ENCODE measurements at places on chromosomes 11 and 22.

DNA sequence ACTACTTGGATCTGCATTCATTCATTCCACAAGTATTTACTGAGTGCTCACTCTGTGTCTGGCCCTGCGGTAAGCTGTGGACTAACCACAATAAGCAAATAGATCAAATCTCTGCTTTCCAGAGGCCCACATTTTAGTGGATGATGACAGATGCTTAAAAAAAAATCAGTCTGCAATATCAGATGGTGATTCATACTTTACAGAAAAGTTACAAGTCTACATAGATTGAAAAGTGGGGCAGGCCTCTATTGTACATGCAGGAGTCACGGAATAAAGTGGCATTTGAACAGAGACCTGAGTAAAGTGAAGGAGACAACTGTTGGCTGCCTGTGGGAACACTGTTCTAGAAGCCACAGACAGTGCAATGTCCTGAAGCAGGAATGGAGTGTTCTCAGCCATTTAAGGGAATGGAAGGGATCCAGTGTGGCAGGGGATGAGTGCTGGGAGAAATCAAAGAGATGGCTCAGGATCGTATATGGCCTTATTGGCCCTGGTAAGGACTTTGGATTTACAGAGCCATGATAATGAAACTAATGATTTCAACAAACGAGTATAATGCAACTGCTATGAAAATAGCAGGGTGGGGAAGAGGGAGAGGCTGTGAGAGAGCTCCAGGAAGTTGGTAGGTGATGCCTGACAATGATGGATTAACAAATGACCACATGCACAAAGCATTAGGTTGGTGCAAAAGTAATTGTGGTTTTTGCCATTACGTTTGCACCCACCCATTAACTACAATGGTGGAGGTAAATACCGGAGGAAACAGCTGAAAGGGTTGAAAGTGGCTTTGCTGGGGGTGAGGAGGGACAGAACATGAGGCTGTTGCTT is 31.1 kb downstream of the TMEM45B start:
- DNase-seq: no peak

DNA sequence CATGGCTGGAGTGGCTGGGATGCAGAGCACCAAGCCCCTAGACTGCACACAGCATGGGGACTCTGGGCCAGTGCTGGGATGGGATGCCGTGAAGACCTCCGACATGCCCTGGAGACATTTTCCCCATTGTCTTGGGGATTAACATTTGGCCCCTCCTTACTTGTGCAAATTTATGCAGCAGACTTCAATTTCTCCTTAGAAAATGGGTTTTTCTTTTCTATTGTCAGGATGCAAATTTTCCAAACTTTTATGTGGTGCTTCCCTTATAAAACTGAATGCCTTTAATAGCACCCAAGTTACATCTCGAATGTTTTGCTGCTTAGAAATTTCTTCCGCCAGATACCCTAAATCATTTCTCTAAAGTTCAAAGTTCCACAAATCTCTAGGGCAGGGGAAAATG is 29.2 kb downstream of the RSF1 start:
- no peak for DNase-seq

- DNase-seq: no peak
Observed at GRCh38 chr11:5547982-5548381, 358 bp downstream of the OR52H1 start.

- no peak for DNase-seq
Observed at GRCh38 chr11:92790366-92790765, 179.1 kb upstream of the MTNR1B start.

DNA sequence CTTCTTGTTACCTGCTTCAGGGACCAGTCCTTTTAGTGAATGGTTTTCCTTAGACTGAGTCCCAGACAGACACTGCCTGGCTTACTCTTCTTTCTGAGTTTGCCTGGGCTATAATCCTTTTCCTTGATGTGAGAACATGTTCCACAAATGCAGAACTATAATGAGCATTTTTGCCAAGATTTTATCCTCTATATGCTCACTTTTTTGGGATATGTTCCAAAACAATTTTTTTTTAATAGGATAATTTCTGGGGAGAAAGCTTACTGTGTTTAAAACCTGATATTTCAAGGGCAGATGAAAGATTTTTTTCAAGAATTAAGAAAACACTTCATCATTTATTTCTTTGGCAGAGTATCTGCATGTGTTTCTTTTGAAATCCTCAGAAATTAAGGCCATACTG is 110.0 kb upstream of the TENM4 start:
- DNase-seq: no peak

GRCh38 chr11:86355256-86355655 is 19.4 kb upstream of the CCDC81 start:
- no peak for DNase-seq

DNA sequence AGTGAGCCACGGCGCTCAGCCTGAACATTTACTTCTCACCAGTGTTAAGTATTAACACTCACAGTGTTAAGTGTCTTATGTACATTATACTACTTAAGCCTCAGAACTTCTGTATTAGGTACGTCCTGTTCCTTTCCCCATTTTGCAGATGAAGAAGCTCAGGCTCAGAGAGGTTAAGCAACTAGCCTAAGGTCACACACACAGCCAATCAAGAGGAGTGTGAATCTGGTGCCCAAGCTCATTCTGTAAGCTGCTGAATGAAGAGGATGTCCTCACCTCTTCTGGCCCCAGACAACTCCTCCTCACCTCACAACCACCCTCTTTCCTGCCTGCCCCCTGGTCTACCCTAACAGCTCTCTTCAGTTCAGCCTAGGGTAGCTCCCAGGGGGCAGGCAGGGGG is 29.9 kb downstream of the CREB3L1 start:
- DNase-seq: no peak

GRCh38 chr11:1574238-1574932 is 2.3 kb upstream of the DUSP8 start:
- DNase-seq: no peak

GRCh38 chr11:65727865-65728264 is 7.3 kb upstream of the RNASEH2C start:
- DNase-seq: no peak

DNA sequence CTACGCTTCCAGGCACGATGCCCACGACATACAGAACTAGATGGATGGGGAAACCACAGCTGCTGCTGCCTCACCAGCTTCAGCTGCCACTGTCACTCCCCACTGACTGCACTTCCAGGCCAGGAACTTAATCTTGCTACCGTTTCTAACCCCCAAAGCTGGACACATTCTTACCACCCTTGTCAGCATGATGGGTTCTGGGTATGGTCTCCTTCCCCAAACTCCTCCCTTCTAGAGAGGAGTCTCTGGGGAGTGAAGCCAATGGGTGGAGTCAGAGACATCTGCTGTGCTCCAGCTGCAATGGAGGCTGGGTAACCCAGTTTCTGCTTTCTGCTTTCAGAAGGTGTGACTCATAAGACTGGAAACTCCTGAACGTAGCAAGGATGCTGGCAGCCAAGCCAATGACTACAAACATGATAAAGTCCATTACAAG is 87.0 kb upstream of the THY1 start:
- DNase-seq: no peak

GRCh38 chr22:48276994-48277867 is 1514.8 kb downstream of the TBC1D22A start:
- DNase-seq: no peak

- no peak for DNase-seq
Observed at GRCh38 chr22:43404673-43405385, 7.0 kb upstream of the MPPED1 start.

GRCh38 chr11:44658506-44658850 is 68.3 kb upstream of the TSPAN18 start:
- no peak for DNase-seq

GRCh38 chr11:15965562-15966250 is 390.6 kb downstream of the SOX6 start:
- no peak for DNase-seq

- DNase-seq: no peak
Observed at GRCh38 chr11:75700940-75701339, 16.7 kb upstream of the MOGAT2 start.

DNA sequence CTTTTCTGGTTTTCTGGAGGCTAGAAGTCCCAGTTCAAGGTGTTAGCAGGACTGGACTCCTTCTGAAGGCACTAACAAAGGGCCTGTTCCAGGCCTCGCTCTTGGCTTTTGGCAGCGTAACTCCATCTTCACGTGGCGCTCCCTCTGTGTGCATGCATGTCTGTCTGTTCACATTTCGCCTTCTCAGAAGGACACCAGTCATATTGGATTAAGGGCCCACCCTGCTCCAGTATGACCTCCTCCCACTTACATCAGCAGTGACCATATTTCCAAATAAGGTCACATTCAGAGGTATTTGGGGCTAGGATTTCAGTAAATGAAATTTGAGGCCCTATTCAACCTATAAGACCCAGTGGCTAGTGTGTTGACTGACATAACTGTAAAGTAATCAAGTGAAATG is 20.0 kb downstream of the APLP2 start:
- DNase-seq: no peak

DNA sequence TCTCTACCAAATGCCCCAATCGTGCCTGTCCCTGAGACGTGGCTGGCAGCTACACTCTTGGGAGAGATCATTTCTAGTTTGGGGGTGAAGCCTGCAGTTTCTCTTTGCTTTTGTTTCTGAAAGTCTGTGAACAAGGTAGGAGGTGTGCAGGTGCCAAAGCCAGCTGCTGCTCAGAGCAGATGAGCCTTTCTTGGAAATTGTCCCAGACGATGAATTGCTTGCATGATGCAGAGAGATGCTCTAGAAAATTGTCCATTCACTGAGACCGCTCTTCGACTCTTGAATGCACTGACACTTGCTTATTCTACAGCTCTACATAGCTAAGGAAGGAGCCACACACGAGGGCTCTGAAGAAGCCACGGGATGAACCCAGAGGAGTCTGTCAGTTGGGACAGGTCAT is 225.6 kb upstream of the E2F8 start:
- DNase-seq: no peak

- DNase-seq: no peak
Observed at GRCh38 chr11:18748766-18749365, 22.9 kb upstream of the IGSF22 start.

GRCh38 chr11:79762279-79762921 is 321.6 kb upstream of the TENM4 start:
- no peak for DNase-seq

- no peak for DNase-seq
Observed at GRCh38 chr11:65530157-65530496, 5.2 kb downstream of the SCYL1 start.

DNA sequence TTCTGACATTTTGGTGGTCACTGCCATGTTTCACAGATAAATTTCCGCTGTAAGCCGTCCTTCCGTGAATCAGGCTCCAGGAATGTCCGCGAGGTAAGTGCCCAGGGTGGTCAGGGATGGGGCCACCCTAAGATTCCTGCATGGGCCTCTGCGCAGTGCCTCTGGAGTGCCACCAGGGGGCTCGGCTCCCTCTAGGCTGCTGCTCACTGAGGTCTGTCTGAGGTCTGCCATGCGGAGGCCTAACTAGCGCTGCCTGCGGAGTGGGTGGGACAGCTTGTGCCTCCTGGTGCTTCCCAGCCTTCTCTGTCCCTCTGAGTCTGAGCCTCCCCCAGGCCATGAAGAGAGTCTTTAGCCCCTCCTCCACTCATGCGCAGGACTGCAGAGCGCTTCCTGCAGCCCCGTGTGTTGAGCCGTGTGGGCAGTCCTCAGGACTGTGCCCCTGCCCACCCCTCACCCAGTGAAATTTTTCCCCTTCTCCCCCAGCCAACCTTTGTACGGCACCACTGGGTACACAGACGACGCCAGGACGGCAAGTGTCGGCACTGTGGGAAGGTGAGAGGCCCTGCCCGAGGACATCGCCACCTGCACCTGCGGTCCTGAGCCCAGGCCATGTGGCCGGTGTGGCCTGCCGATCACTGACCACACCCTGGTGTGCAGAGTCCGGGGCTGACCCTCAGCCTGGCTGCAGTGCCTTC is 11.9 kb upstream of the MDK start:
- no peak for DNase-seq

GRCh38 chr11:42571878-42572610 is 739.8 kb upstream of the API5 start:
- DNase-seq: no peak

GRCh38 chr11:72430741-72431570 is 3.4 kb downstream of the CLPB start:
- DNase-seq: no peak
